ENCODE measurements at places on chromosomes 2 and 18.
A peak's percentile ranks its signal among the peaks of the same experiment; 100 is the strongest.

DNA sequence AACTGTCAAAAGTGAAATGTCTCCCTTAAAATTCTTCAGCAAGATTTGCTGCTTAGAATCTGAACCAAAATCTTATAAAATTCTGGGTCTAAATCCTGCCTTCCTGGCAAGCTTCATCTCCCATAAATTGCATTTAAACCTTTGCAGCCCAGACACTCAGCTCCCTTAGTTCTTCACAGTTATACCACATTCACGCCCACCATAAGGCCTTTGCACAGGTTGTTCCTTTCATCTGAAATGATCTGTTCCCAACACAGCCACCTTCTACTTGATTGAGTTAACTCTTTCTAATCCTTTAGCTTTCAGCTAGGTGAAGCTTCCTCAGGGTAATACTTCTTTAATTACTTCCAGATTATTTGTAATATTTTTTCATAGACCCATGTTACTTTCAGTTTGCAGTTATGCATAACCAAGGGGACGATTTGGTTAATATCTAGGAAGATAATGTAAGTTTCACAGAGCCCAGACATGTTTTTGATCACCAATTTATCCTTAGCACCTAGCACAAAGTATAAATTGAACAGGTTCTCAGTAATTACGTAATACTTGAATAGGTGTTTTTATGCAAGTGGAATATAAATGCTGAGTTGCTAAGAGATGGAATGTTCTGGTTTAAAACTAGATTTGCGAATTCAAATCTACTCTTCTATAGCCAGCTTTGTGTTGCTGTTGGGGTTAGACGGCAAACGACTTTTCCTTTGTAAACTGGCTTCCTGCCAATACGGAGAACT, 779.7 kb upstream of the PKDCC start:
- DNase-seq: no peak

- no peak for DNase-seq
Observed at GRCh38 chr18:45788861-45789260, 36.6 kb upstream of the SIGLEC15 start.

GRCh38 chr2:180657054-180657453, 323.4 kb upstream of the UBE2E3 start:
- DNase-seq: peak; percentile 38

DNA sequence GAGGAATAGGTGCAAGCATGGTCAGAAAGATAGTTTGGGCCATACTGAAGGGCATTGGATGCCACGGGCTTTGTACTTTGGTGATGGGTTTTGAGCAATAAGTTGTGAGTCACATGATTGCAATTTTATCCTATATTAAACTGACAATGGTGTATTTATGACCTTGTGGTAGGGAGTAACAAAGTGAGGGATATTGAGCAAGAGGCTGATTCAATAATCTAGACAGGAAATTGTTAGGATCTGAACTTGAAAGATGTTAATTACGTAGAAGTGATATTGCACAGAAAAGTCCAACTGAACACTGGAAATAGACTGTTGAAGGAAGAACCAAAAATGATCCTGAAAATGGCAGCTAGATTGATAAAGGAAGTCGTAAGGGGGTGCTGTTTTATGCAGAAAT, 46.6 kb upstream of the TCF4 start:
- DNase-seq: peak; percentile 9

DNA sequence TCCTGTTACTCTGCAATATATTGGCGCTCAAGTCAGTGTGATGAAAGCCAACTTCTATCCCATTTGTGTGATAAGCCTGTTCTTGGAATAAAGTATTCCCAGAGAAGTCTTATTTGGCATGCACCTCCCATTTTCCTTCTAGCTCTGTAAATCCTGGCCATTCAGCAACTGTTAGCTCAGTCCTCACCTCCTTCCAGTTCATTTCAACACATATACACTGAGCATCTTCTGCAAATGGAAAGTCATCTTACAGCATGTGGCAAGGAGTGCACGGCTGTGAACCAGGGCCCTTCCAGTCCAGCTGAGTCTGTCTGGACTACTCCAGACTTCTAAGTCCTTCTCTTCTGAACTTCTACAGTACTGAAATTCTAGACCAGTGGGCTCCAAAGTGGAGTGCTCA, 53.1 kb downstream of the SPATS2L start:
- no peak for DNase-seq

- DNase-seq: no peak
Observed at GRCh38 chr18:75723521-75724340, 296.2 kb upstream of the SMIM21 start.

- DNase-seq: no peak
Observed at GRCh38 chr2:187459256-187459655, 11.2 kb upstream of the CALCRL start.

GRCh38 chr18:37721544-37722522, 156.2 kb upstream of the CELF4 start:
- peak; percentile 18 for DNase-seq

DNA sequence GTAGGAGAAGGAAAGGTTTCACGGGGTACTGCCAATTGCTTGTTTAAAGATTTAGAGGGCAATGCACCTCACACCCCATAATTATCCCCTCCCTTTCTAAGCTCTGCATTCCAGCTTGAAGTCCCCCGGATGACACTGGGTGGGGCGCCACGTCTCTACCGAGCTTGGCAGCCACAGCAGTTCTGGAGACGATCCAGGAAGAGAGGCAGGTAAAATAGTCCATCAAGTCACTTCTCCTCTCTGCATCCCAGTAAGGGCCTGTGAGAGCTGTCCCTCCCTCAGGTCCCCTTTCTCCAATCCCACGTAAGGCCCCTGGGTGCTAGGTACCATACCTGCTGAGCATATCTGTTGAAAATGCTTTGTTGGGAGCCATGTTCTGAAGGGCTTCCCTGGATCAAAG, 65.7 kb downstream of the CAPN13 start:
- DNase-seq: no peak

DNA sequence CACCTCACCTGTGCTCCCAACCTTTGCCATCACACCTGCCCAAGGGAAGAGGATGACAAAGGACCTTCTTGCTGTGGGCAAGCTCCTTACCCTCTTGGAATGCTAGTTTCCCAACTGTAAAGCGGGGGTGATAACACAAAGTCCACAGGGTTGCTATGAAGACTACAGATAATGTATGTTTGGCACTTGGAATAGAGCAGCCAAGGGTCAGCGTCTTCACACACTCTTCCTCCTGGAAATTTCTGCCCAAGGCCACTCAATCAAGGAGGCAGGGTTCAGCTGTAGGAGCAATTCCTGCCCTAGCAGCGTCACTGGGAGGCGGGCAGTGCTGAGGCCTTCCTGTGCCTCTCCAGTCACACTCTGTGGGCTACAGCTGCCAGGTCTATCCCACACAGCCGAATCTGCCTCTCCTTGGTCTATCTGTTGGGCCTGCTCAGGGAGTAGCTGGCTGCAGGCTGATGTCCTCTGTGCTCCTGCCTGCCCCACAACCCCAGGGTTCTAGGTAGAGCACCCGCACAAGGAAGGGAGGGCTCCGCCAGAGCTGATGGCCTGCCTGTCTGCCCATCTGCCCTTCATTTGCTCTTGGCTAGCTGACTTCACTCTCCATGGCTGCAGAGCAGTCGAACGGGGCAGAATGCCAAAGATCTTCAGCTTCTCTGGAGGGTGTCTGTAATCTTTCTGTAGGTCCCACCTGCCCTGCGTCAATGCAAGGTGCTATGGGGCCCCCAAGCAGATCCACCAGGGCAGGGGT, 91.9 kb downstream of the MRO start:
- no peak for DNase-seq

GRCh38 chr2:179884193-179884592, 22.8 kb upstream of the ZNF385B start:
- DNase-seq: no peak

DNA sequence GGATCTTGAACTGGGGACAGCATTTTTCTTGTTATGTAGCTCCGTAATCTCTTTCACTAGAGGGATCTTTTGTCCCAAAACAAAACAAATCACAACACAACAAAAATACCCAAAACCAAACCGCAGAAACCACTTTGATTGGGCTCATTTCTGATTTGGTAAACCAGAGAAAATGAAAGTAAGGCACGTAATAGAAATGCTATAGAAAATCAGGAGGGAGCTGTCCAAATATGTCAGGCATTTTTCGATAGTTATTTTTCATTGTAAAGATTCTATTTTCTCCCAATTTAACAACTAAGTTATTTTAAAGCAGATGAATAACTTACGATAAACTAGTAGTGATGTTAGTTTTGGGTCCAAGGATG, 406.5 kb downstream of the XIRP2 start:
- peak; percentile 5 for DNase-seq

DNA sequence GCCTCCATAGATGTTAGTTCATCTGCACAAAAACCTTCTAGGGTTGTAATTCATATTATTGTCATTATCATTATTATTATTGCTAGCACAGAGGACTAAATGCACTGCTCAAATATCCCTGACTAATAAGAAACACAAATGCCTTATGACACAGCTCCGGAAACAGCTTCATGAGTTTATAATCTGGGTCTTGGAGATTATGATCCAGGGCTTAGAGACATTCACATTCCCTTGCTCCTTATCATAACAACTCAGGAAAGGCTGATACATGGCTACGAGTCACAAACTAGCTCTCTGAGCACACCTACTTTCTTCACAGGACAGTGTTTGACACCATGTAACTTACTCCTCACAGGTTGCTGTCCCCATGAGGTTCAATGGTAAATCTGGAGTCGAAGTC, 102.2 kb upstream of the TTC39C start:
- DNase-seq: no peak

DNA sequence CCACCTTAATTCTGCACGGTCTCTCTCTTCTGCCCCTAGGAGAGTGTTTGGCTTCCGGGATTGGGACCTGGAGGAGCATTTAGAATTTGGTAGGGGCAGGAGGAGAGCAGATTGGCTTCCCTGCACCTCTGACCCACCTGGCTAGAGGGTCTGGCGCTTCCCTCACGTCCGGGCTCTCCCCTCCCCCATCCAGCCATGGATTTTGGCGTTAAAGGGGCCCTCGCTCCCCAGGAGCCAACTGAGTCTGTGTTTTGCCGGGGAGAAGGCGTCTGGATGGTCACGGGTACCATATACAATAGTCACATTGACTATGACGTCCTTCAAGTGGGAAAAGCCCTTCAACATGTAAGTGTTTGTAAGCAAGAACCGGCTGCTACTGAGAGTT, 6.6 kb downstream of the HOXD3 start:
- no peak for DNase-seq

- no peak for DNase-seq
Observed at GRCh38 chr2:145728511-145728910, 1208.6 kb upstream of the ZEB2 start.

DNA sequence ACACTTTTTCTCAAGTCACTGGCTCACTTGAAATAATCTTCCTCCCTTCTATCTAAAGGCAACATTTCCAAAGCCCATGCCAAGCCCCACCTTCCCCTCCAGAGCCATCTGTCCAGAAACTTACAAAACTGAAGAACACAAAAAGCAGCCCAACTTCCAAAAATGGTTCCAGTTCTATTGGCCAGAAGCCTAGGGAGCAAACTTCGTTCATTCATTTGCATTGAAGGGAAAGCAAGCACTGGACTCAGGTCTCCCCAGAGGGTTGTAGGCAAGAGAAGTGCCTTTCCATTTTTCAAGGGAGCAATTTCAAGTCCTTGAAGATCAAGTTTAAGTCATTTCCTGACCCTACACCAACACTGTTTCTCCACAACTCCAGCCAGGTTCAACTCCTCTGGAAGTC, 585.0 kb downstream of the BCL11A start:
- no peak for DNase-seq

DNA sequence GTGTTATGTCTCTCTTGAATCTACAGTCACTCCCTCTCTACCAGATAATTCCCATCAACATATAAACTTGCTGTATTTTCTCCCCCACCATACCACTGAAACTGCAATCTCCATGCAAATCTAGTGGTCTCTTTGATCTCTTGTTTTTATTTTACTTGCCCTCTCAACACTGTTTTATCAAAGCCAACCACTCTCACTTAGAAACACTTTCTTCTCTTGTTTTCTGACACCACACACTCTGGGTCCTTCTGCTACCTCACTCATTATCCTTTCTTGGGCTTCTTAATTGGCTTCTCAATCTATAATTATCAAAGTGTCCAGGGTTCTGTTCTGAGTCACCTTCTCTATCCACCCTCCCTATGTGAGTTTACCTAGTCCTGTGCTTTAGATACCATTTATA, 2.0 kb upstream of the MCFD2 start:
- no peak for DNase-seq

- no peak for DNase-seq
Observed at GRCh38 chr18:36176177-36176584, 11.1 kb upstream of the MOCOS start.

DNA sequence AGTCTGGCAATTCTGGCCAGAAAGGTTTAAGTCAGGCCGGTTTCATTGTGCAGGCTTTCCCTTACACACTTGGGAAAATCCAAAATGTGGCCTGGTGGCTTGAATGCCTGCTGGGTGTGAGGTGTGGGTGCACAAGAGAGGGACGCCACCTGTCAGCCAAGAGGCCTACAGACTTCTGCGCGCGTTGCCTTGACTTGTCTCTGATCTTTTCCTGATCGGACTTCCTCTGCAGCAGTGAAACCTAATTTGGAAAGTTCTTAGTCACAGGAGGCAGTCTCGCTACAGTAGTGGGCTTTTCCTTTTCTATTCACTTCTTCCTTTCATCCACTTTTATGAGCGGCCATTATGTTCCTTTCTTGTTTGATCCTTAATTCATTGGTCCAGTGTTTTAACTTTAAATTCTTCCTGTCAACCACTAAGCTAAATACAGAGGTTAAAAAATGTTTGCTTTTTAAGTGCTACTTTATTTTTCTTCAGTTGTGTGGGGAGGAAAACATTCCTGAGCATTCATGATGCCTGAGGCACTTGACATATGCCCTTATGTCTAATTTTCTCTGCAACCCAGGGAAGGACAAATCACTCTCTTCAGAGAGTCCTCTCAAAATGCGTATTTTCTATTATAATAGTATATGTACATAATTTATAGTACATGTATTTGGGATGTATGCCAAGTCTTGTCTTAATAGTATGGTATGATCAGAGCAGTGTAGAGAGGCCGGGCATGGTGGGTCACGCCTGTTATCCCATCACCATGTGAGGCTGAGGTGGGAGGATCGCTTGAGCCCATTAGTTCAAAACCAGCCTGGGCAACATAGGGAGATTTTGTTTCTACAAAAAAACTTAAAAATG, 128.9 kb downstream of the WDSUB1 start:
- DNase-seq: no peak

DNA sequence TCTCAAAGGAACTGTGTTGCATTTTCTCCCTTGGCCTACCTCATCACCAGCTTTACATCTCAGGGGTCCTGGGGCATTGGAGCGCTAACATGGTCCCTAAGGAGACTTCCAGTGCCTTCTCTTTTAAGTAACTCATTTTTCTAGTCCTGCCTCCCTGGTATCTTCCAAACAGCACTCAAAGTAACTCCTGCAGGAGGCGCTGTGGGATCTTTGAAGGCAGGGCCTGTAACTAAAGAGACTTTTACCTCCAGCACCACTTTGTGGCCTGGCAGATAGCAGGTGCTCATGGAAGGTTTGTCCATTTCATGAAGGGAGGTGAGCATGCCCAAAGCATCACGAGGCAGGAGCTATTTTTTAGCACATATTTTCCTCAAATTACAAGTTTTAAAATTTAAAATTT, 411.0 kb upstream of the GYPC start:
- DNase-seq: peak; percentile 39

Measured in urothelium cell line (cell line).